ENCODE measurements at places on chromosomes 12 and 14.

- no peak for DNase-seq
These were observed 123.2 kb upstream of the MAP1LC3B2 start for GRCh38 chr12:116435984-116436383.

DNA sequence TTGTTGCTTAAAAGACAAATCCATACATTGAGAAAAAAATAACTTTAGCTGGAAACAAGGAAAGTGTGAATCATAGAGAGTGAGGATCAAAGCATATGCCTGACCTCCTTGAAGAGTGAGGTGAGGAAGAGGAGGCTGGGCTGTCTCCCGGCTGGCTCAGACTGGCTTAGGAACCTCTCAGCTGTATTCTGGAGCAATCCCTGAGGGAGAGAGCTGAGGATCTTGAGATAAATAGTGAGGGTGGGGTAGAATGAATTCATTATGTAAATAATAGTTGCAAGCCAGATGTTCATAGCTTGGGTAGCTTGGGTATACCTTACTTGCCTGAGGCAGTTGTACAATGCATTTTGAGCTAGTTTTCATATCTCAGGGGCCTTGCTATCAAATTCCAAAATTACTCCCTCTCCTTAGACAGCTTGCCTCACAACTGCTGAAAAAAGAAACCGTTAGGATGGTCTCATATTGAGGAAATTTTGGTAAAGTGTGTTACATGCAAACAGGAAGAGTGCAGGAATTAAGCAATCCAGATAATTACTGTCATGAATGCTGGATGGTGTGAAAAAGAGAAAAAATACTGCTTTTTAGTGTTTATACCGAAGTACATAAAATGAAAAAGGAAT lies 30.5 kb upstream of the SLC15A5 start:
- DNase-seq, result no peak

DNA sequence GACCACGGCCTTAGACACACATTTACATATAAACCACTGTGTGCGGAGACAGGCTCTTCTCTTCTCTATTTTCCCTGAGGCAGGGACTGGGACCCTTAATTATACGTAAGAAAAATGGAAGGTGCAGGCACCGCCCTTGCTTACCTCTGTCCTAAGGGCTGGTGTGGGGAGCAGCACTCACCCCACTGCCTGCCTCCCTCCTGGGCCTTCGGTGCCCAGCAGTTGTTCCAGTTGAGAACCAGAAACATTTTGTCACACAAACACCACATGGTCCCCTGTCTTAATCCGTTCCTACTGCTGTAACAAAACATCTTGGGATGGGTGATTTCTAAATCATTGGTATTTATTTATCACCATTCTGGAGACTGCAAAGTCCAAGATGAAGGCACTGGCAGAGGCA lies 192.7 kb upstream of the DIO3 start:
- no peak for DNase-seq

- DNase-seq, result no peak
These were observed 439.6 kb upstream of the CCDC196 start for GRCh38 chr14:66046591-66046990.

DNA sequence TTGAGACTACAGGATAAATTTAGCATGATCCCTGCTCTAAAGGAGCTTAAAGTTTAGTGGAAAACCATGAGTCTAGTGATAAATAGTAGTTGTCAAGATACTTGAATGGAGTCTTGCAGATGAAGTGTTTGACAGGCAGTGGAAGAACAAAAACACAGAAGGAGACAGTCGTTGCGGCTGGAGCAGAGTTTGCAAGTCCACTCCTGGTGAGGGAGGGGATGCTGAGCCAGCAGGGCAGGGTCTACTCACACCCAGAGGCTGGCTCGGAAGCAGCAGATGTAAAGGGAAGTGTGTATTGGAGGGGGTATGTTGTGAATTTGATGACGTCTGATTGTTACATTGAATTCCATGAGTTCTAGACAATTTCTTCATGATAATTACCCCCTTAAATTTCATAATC lies 61.3 kb downstream of the TRAF3 start:
- no peak for DNase-seq

DNA sequence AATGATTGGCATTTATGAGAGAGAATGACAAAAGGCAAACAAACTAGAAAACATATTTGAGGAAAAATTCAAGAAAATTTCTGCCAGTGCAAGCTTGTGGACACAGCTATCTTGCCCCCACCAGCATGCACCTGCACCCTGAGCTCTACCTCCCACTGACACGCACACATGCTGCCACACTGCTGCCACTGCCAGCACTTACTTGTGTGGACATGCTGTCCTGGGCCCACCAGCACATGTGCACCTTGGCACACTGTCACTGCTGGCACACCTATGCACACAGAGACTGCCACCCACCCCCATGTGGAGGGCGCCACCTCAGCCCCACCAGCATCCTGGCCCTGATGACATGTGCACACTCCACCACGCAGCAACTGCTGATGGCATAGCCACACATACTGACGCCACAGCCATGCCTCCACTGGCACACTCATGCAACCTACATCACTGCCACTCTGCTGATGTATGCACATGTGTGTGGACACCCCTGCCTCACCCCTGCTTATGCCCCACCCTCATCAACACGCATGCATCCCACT lies 475.0 kb downstream of the SOX5 start:
- no peak for DNase-seq

- no peak for DNase-seq
These were observed 73.7 kb downstream of the DUSP16 start for GRCh38 chr12:12488823-12489550.

DNA sequence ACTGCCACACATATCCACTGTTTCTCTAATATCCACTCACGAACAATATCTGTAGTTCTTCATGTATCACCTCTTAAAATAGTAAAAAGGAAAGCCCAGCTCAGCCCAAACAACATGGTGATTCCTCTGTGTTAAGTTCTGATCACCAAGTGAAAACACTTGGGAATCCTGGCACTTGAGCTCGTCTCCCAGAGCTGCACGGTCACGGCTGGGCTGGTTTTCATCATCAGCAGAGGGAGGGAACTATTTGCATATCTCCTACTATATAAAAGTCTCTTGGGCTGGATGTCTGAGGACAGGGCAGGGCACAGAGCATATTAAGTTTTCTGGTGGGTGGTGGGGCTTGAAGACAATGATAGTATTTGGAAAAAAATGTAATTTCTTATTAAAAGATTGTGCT lies 870.6 kb downstream of the TMEM121 start:
- DNase-seq, result no peak

DNA sequence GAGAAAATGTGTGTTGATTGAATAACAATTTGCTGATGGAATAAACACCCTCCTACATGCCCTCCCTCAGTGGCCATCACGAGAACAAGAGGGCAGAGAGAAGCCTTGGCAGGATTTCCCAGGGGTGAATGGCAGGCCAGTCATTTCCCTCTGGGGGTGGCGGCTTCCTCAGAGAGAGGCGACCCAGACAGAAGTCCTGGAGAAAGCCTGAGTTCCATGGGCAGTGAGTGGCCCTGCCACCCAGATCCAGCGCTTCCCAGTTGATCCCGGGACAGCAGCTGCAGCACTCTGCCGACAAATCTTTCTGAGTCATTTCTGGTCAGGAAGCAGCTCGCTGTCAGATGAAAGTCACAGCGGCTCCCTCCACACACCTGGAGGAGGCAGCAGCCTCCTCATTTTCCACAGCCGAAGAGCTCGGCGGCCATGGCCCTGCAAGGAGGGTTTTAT lies 123.0 kb downstream of the SCARB1 start:
- DNase-seq, result no peak

DNA sequence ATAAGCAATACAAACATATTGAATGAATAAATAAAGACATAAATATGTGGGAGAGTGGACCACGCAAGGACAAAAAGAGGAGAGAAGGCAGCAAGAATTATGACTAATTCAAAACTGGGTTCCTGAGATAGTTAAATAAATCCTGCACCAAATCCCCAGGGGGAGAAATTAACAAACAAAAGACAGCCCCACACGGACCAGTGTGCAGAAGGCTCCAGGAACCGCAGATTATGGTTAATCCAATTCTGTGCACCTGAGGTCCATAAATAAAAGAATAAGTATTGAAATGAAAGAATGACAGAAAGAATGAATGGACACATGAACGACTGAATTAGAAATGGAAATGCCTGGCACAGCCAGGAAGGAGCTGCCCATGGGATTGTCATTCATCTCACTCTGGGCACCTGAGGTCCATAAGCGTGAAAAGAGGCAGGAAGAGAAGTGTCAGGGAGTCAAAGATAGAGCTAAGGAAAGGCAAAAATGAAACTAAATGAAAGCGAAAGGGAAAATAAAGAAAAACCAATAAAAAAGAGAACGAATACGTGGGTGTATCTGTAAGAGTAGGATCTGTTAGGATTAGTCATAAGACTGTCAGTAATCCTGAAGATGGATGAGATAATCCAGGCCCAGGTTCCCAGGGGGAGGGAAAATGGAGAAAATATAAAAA lies 23.3 kb downstream of the MEG3 start:
- no peak for DNase-seq

GRCh38 chr12:3034067-3034750 lies 43.0 kb upstream of the TSPAN9 start:
- DNase-seq, result peak; percentile 85

DNA sequence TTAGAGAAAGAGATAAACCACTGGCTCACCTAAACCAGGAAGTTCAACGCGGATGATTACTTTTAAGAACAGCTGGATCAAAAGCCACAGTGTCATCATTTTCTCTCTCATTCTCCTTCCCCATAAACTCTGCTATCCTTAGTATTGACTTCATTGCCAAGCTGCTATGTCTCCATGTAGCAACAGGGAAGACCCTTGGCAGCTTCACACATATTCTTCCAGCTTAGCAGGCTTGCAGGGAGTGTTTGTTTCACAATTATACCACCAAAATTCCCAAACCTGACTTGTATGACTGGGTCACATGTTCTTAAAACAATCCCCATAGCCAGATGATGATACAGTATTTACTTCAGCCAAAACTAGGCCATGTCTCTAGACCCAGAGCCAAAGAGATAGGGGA lies 235.5 kb downstream of the PAWR start:
- DNase-seq, result no peak

DNA sequence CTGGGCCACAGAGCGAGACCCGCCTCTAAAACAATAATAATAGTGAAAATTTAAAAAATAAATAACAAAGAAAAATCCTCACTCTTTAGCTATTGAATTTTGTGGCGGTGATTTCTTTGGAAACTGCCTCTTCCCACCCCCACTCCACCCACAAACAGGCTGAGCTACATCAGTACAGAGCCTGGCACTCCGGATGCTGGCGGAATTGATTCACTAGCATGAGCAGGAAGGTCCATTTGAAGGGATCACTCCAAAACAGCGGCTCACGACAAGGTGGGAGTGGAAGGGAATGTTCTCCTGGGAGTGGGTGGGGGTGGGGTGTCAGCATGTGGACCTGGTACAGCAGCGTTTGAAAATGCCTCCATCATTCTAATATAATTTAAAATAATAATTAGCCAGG lies 26.1 kb downstream of the CCDC177 start:
- no peak for DNase-seq

GRCh38 chr14:20516921-20517320 lies 11.6 kb downstream of the RNASE10 start:
- DNase-seq, result no peak

DNA sequence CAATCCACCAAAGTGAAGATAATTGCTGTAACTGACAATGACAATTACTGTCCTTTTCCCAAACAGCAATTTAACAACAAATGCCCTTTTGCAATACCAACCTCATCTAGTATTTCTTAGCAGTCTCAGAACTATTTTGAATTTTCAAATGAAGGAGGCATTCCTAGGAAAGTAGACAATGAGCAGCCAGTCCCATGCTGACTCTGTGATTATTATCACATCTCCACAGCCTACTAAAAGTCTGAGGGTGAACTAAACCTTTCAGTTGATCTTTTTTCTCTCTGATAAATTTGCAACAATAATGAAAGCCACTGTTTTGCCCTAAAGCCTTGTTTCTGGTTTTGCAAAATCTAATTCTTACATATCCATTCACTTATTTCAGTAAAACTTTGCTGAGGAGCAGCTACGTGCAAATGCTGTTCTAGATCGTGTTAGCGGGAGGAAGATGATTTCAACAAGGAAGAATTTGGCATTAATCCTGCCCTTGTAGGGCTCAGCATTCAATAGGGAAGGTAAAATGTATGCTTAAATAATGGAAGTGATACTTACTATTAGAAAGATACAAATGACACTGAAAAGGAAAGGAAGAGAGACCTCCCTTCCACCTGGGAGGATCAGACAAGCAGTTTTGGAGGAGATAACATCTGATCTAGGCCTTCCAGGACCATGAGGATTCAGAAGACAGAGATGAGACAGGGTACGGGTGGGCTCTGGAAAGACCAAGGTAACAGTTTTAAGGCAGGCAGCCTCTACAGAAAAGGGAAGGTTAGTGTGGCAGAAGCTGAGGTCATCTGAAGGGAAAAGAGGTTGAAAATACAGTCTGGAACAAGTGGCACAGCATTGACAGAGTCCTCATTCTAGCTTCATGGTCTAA lies 47.4 kb downstream of the SLC38A1 start:
- no peak for DNase-seq

- no peak for DNase-seq
These were observed 13.6 kb upstream of the NUAK1 start for GRCh38 chr12:106152334-106152733.

DNA sequence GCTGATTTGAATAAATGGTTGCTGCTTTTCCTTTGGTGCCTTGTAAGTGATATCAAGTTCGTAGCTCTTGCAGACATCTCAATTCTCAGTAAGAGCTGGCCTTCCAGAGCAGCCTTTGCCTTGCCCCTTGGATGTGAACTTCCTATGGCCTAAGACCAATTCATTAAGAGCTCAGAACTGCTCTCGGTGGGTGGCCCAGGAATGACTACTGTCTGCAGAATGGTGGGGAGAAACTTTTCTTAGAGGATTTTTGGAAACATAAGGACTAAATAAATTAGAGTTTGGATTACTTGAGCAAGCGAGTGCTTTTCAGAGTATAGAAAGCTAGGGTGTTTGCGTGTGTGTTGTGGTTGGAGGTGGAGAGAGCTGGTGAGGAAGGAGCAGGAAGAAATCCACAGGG lies 306.4 kb upstream of the TBX3 start:
- no peak for DNase-seq

DNA sequence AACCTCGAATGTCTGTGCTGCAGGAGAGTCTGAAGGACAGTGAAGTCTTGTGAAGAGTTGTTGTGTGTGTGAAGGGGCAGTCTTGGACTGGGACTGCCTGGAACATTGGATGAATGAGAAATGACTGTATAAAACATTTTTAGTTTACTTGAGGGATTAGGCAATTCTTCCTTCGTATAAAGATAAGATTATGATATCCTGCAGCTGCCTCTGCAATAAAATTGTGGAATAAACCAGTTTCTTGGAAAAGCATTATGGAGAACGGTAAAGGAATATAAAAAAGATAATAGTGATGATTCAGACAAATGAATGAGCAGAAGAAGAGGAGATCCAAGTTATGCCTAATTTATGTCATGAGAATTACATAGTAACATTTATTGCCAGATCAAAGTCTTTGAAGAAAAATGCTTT lies 30.9 kb upstream of the LUM start:
- no peak for DNase-seq

- DNase-seq, result no peak
These were observed 108.0 kb upstream of the TMEM132D start for GRCh38 chr12:130011611-130012385.

DNA sequence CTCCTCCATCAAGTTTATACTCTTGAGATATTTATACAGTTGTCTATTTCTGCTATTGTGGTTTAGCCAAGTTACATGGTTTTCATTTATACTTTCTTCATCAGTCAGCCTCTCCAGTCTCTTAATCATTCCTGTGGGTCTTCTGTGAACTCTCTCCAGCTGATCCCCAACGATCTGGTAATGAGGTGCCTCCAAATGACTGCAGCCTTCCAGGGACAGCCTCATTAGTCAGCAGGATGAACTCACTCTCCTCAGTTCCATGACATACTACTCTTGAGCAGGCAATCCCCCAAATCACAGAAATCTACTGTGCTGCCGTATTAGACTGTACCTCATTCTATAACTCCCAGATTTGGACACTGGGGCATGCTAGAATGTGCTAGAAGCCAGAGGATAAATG lies 15.3 kb downstream of the AREL1 start:
- no peak for DNase-seq
